ENCODE measurements at places on chromosomes 7 and 10. TPM values are rescaled to one million over a fixed set of nuclear protein-coding genes. Genes with fewer than 3 reads are reported as not detected.
A peak's percentile ranks its signal among the peaks of the same experiment; 100 is the strongest.

- peak; percentile 83 for DNase-seq
Measured at GRCh38 chr10:119654540-119654939, 3.4 kb downstream of the BAG3 start.

GRCh38 chr7:94620703-94621118, 35.2 kb downstream of the SGCE start:
- DNase-seq = peak; percentile 87

GRCh38 chr7:133315332-133316040, 62.6 kb downstream of the EXOC4 start:
- no peak for DNase-seq

- no peak for DNase-seq
Measured at GRCh38 chr7:35498416-35498815, 196.5 kb downstream of the HERPUD2 start.

- no peak for DNase-seq
Measured at GRCh38 chr10:15251791-15252380, 83.4 kb upstream of the NMT2 start.

- no peak for DNase-seq
Measured at GRCh38 chr7:1610013-1610677, 40.3 kb upstream of the PSMG3 start.

- DNase-seq = no peak
Measured at GRCh38 chr7:92749327-92749755, 87.0 kb downstream of the CDK6 start.

- DNase-seq = no peak
Measured at GRCh38 chr10:62457196-62457595, 83.0 kb downstream of the ZNF365 start.

GRCh38 chr10:112570585-112570984, 123.6 kb downstream of the VTI1A start:
- DNase-seq = no peak

DNA sequence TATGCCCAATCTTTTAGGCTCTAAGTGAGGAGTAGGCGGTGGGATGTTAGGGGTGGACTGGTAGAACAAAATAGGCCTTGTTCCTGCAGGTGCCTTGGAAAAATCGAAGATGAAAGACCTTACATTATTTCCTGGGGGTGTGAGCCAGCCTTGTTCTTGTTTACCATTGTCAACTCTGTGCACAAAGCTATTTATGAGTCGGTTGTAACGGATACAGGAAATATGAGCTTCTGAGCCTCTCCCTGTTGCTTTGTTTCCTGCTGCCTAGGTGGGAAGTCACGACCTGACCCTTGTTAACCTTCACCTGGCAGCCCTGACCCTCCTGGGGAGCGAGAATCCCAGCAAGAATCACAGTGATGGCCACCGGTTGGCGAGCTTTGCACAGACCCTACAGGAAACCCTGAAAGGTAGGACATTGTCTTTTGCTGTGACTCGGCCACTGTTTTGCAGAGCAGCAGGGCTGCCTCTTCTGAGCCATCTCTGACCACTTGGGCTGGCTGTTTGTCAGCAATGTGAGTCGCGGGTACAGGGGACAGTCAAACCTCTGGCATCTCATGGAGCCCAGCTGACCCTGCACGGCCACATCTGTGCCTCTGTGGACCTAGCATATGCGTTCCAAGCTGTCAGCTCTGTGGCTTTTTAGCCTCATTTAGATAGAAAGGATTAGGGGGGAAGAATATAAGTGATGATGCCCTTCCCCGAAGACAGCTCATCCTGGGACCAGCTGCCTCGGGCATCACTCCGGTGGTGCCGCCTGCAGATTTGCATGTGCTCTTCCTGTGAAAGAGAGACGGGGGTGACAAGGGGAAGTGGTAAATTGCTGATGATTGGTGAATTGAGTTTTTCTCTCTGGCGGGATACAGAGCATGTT, 102.1 kb upstream of the ANLN start:
- no peak for DNase-seq

DNA sequence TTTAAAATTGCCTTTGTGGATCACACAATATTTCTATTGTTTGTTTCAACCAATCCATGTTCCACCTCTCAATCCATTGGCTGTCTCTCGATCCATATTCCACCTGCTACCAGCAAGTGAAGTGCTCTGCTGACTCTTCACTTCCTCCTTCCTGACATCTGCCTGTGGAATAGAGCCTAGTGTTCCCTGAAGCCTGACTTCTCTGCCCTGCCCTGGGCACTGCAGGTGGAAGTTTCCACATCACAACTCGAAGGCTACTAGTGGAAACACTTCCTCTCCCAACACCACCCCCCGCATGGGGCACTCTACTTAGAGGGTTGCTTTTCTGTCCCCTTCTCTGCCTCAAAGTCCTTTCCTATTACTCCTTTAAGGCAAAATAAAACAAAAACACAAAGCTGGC, 563.8 kb upstream of the IGFBP3 start:
- no peak for DNase-seq

GRCh38 chr7:121153995-121154394, 165.5 kb downstream of the CPED1 start:
- DNase-seq = no peak

DNA sequence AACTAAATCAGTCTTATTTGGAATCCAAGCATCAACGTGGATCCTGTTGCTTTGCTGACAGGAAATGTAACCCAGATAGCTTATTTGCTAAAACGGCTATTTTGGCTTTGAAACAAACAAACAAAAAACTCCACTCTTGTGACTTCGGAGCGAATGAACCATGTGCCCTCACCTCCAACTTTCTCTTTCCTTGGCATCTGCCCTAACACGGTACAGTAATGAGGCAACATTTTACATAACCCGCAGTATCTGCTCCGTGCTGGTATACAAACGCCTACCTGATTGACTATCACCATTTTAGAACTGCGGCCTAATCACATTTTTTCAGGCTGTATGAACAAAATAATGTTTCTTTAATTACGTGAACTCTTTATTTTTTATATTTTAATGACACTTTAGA, 37.5 kb upstream of the ARID5B start:
- no peak for DNase-seq

GRCh38 chr10:27388761-27389399, 115.2 kb upstream of the RAB18 start:
- no peak for DNase-seq

GRCh38 chr10:78815702-78816334, 252.9 kb upstream of the ZMIZ1 start:
- DNase-seq = no peak

DNA sequence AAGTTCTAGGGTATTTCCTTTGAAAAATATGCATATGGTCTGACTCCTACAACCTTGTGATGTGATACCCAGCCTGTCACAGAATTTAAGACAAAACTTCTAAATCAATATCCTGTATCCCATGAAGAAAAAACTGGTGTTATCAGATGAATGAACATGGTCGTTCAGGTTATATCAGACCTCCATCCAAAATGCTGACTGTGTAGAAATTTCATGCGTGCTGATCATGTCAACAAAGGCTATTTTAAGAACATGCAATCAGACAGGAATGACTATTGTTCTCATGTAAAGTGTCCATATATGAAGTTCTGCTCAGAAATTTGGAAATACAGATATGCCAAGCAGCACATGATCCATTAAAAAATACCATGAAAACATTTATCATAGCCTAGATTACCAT, 62.3 kb downstream of the NEBL start:
- DNase-seq = no peak

GRCh38 chr7:78562191-78562590, 763.6 kb downstream of the PHTF2 start:
- no peak for DNase-seq

GRCh38 chr7:94481279-94481678, 28.3 kb upstream of the CASD1 start:
- no peak for DNase-seq

- no peak for DNase-seq
Measured at GRCh38 chr10:82815680-82816079, 940.7 kb downstream of the NRG3 start.

DNA sequence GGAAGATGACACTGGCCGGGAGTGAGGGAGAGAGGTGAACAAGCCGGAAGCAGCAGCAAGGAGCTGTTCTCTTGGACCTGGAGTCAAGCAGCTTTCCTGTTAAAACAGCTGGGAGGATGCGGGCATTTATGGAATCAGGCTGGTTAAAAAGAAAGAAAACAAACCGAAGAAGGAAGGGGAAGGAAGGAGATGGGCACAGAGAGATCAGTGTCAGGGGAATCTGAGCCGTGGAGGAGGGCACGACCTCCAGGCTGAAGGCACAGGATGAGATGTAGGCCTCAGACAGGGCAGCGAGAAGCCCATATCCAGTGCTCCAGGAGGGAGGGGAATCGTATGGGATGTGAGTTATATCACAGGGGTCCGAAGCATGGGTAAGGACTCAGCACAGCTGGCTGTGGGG, 105.9 kb upstream of the RHEB start:
- no peak for DNase-seq

DNA sequence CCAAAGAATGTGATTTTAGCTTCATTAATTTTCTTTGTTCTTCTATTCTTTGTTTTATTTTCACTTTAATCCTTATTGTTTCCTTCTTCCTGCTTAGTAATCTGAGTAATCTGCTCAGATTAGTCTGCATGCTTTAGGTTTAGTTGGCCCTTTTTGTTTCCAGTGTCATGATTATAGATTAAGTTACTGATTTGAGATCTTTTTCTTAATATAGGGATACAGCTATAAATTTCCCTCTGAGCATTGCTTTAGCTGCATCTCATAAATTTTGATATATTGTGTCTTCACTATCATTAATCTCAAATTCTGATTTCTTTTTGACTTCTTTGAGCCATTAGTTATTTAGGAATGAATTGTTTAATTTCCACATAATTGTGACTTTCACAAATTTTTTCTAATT, 6.2 kb downstream of the NET1 start:
- no peak for DNase-seq

DNA sequence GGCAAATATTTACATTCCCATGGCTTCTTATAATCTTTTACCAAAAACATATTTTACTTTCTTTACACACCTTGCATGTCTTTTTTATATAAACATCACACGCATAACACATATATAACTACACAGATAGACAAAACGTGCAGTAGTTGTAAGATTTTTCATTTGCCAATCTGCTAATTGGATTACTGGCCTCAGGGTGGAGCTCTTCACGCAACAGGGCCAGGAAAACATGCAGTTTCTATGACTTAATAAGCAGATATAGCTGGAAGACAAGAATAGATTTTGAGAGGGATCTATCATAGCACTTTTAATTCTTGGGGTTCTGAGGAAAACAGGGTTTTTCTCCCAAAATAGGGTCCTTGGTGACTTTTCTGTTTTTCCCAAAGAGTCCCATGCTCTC, 12.7 kb downstream of the ACADSB start:
- DNase-seq = no peak

DNA sequence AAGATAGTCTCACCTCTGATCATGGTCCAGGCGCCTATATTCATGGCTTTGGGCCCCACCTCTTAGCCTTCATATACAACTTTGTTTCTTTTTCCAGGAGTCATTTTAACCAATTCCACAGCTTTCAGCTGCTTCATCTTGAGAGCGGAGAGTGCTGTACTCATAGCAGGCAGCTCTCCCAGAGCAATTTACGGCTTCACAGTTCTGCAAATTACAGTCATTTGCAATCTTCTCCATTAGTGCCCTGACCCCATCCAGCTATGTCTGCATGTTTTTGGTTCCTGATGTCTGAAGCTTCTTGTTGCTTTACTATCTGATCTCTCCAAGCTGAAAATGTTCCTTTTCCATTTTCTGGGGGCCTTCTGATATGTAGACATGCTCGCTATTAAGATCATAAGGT, 18.0 kb upstream of the MEST start:
- DNase-seq = no peak

DNA sequence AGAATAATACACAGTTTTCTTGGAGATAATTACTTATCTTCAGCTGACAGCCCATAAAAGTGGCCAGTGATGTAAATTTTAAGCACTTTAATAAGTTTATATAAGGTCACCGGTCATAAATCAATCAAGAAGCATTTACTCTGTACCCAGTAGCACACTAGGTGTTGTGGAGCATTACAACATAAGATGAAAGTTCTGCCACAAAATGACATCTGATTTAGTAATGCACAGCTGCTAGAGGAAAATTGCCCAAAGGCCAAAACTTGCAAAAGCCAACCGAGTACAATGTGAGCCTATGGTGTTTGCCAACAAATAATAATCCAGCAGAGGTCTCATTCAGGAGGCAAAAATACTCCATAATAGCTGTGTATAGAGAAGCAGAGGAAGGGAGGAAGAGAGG, 63.6 kb downstream of the GPR37 start:
- DNase-seq = no peak

DNA sequence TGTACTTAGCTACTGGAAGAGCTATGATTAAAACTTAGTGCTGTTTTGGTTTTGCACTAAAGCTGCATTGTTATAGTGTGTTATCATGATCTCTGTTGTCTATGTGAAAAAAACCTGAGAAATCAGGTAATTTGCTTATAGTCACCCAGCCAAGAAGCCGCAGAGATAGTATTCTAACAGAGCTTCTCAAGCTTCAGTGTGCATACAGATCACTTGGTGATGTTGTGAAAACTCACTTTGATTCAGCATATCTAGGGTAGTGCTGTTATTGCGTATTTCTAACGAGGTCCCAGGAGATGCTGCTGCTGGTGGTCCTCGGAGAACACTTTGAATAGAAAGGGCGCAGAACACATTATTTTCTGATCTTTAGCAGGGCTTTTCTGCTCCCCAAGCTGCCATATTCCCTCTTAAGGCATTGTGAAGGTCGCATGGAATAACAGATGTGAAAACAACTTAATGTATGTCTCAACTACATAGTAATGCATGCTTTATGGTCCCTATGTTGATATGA, 68.4 kb upstream of the PDCD4 start:
- DNase-seq = no peak

DNA sequence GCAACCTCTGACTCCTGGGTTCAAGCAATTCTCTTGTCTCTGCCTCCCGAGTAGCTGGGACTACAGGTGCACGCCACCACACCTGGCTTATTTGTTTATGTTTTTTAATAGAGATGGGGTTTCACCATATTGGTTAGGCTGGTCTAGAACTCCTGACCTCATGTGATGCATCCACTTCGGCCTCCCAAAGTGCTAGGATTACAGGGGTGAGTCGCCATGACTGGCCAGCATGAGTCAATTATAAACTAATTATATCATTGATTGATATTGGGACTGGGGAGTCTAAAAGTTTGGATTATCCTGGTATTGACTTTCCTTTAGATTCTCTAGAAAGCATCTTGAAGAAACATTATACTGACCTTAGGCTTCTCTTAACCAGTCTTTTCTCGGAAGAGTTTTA, 73.9 kb upstream of the CCNY start:
- no peak for DNase-seq

Gene CPXM2
- polyA plus RNA-seq = 0.69 TPM

Gene FAM221A
- polyA plus RNA-seq = 8.6 TPM

Gene ZNF511
- 55.6 TPM for polyA plus RNA-seq

Gene NFE2L3
- polyA plus RNA-seq = 0.60 TPM

Gene SP8
- not detected for polyA plus RNA-seq

Gene MYO1G
- polyA plus RNA-seq = 2.4 TPM

Gene CRHR2
- under 0.01 TPM for polyA plus RNA-seq

Gene LRIT2
- 0.03 TPM for polyA plus RNA-seq

Gene DHX32
- polyA plus RNA-seq = 57.8 TPM

Gene C10orf90
- polyA plus RNA-seq = 0.03 TPM

Gene GDF2
- polyA plus RNA-seq = not detected

Gene UPK3B
- not detected for polyA plus RNA-seq

Gene ADCY1
- polyA plus RNA-seq = 0.23 TPM

Gene COL13A1
- 0.69 TPM for polyA plus RNA-seq
